Stomach (tissue), 19 donors: ENCODE measurements at places on chromosomes 16 and 17. TPM values are rescaled to one million over a fixed set of nuclear protein-coding genes. Genes with fewer than 3 reads are reported as not detected.

The ITGB3 gene
- total RNA-seq = 21.0 TPM

The ERI2 gene
- total RNA-seq = 49.0 TPM

The IRX6 gene
- not detected for total RNA-seq

The TEKT5 gene
- 22.8 TPM for total RNA-seq

The TNFRSF13B gene
- 0.37 TPM for total RNA-seq

The PIRT gene
- total RNA-seq = under 0.01 TPM

The KRT17 gene
- 3.1 TPM for total RNA-seq

The RUNDC3A gene
- 5.7 TPM for total RNA-seq

The ADCY9 gene
- 15.8 TPM for total RNA-seq

- no peaks in the 10 kb centered on the region for H3K36me3 ChIP-seq
- no peaks in the 10 kb centered on the region for H3K27me3 ChIP-seq
- H3K4me3 ChIP-seq = no peak overlapping the region
- H3K4me1 ChIP-seq = no peaks in the 10 kb centered on the region
- no peak for DNase-seq
- H3K27ac ChIP-seq = no peak overlapping the region
Measured at GRCh38 chr17:31677036-31677435, 182.0 kb downstream of the COPRS start.

DNA sequence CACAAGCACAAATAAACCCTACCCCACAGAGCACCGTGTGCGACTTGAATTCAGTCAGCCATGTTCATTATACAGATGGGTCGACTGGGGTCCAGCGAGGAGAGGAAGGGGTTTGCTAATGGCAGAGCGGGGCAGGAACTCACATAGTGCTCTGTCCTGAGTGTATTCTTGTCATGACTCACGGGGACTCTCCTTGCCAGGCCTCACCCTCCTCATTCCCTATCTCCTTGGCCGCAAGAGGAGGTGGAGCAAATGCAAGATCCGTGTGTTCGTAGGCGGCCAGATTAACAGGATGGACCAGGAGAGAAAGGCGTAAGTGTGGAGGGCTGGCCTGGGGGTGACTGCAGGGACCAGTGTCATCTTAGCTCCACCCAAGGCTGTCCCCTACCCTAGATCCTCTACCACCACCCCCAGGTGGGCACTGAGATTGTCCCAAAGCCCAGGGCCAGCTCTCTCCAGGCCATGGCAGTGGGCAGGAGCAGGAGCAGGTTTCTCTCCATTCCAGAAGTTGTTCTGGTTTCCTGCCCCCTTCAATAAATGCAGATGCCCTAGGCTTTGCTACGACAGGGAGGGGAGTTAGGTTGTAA is 29.4 kb downstream of the SLC12A3 start:
- H3K4me3 ChIP-seq = no peak overlapping the region
- no peak for DNase-seq
- H3K36me3 ChIP-seq = no peaks in the 10 kb centered on the region
- H3K27me3 ChIP-seq = no peaks in the 10 kb centered on the region
- H3K27ac ChIP-seq = no peak overlapping the region

- H3K4me3 ChIP-seq = no peak overlapping the region
- H3K27ac ChIP-seq = no peak overlapping the region
- peak; percentile 13 for DNase-seq
Measured at GRCh38 chr16:82793528-82794245, 166.9 kb downstream of the CDH13 start.

- H3K27me3 ChIP-seq = peaks cover 32% of the 10 kb centered on the region
- H3K4me3 ChIP-seq = no peak overlapping the region
- no peaks in the 10 kb centered on the region for H3K36me3 ChIP-seq
- DNase-seq = peak; percentile 10
Measured at GRCh38 chr16:23025692-23026307, 123.5 kb downstream of the USP31 start.

DNA sequence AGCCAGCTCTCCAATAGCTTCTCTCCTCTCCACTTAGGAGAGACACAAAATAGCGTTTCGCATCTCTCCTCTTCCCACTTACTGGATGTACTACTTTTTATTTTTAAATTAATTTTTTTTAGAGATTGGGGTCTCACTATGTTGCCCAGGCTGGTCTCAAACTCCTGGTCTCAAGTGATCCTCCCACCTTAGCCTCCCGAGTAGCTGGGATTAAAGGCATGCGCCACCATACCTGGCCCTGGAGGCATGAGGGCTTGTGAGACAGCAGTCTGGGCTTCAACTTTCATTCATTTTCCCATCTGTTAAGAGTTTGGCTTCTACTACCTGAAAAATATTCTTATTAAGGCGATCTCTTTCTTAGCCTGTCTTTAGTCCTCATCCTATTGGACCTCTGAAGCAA is 18.3 kb downstream of the SLC7A6OS start:
- no peak overlapping the region for H3K4me3 ChIP-seq
- DNase-seq = no peak
- no peaks in the 10 kb centered on the region for H3K27me3 ChIP-seq
- peaks cover 20% of the 10 kb centered on the region for H3K36me3 ChIP-seq
- H3K4me1 ChIP-seq = peaks cover 8% of the 10 kb centered on the region

DNA sequence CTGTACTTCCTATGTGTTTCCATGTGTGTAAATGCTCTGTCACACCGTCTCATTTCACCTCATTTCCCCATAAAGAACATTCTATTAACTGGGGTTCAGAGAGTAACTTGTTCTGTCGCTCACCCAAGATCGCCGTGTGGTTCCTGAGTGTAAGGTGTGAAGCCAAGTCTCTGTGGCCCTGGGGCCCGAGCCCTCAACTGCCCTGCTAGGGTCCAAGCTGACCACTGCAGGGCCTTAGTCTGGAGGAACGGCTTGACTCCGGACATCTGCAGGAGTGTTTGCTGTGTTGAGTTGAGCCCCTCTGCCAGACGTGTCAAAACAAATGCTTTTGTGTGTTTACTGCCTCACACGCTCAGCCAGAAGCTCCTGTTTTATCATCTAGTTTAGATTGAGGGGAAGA is 244.1 kb downstream of the CCDC182 start:
- no peak overlapping the region for H3K27ac ChIP-seq
- H3K4me3 ChIP-seq = no peak overlapping the region
- no peaks in the 10 kb centered on the region for H3K36me3 ChIP-seq
- DNase-seq = no peak
- H3K27me3 ChIP-seq = no peaks in the 10 kb centered on the region

GRCh38 chr17:12664894-12665262 is 812 bp upstream of the MYOCD start:
- H3K4me3 ChIP-seq = peak overlapping the region; percentile 56
- peaks cover 35% of the 10 kb centered on the region for H3K27me3 ChIP-seq
- H3K36me3 ChIP-seq = no peaks in the 10 kb centered on the region
- H3K4me1 ChIP-seq = peaks cover 15% of the 10 kb centered on the region
- no peak for DNase-seq

DNA sequence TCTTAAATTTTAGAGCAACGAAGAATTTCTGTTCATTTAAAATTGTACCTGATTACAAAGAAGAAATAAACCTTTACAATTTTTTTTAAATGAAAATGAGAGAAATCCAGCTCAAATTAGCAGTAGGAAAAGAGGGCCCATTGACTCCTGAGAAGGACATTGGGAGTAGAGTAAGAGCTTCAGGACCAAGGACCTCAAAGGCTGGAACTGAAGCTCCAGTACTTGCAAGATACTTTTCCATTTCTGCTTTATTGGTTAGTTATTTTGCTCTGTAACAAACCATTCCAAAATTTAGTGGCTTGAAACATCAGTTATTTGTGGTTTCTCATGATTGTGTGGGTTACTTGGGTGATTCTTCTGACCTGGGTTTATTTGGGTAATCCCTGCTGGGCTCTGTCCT is 165.9 kb downstream of the PRKCB start:
- peaks cover 16% of the 10 kb centered on the region for H3K27me3 ChIP-seq
- H3K4me1 ChIP-seq = no peaks in the 10 kb centered on the region
- no peak overlapping the region for H3K27ac ChIP-seq
- H3K36me3 ChIP-seq = no peaks in the 10 kb centered on the region
- H3K4me3 ChIP-seq = no peak overlapping the region
- no peak for DNase-seq

- no peaks in the 10 kb centered on the region for H3K4me1 ChIP-seq
- no peak for DNase-seq
- no peak overlapping the region for H3K27ac ChIP-seq
- H3K36me3 ChIP-seq = peaks cover 26% of the 10 kb centered on the region
Measured at GRCh38 chr16:57667048-57667525, 1.0 kb upstream of the ADGRG3 start.

DNA sequence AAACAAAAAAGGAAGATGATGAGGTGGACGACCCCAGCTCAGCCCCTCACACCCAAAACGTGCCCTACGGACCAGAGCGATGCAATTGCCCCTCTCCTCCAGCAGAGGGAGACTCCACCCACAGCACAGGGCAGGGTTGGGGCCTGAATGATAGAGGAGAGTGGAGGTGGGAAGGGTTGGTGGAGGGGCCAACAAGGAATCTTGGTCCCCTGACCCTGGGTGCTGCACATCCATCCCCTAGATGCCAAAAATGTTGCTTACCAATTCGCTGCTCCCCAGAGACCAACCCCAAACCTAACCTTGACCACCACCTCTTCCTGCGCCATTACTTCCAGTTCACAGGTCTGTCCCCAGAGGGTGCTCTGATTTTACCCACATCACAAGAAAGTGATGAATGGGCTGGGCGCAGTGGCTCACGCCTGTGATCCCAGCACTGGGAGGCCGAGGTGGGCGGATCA is 12.9 kb downstream of the P2RX5 start:
- no peak overlapping the region for H3K4me3 ChIP-seq
- H3K36me3 ChIP-seq = no peaks in the 10 kb centered on the region
- H3K4me1 ChIP-seq = peaks cover 16% of the 10 kb centered on the region

- DNase-seq = peak; percentile 69
- peaks cover 21% of the 10 kb centered on the region for H3K4me1 ChIP-seq
- H3K36me3 ChIP-seq = no peaks in the 10 kb centered on the region
- no peaks in the 10 kb centered on the region for H3K27me3 ChIP-seq
- H3K4me3 ChIP-seq = no peak overlapping the region
- peak overlapping the region; percentile 50 for H3K27ac ChIP-seq
Measured at GRCh38 chr16:74991593-74992403, 6.9 kb upstream of the WDR59 start.

DNA sequence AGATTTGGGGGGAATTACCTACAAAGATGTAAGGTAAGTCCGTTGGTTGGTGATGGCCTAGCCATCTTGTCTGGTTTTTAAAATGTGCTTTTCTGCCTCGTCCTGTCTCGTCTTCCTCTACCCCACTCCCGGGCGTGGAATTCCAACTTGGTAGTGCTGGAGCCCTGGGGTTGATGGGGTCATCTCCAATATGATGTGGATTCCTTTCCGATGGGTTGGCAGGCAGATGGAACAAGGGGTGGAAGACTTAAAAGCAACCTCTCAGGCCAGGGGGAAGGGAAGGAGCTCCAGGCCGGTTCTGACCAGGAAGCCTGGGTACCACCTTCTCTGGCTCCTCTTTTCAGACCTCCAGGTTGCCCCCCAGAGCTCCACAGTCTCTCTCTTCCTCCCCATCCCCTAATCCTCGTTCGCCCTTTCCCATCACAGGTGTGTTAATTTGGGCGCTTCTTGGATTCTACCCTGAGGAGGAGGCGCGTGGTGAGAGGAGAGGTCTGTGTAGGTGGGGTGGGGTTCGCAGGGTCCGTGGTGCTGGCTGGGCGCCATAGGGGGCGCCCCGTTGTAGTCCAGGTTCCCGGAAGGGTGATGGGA is 5.1 kb upstream of the HOXB2 start:
- H3K36me3 ChIP-seq = peaks cover 8% of the 10 kb centered on the region
- H3K4me1 ChIP-seq = peaks cover 8% of the 10 kb centered on the region
- H3K27ac ChIP-seq = peak overlapping the region; percentile 61
- peak overlapping the region; percentile 27 for H3K4me3 ChIP-seq
- DNase-seq = no peak
- H3K27me3 ChIP-seq = peaks cover 95% of the 10 kb centered on the region

- peaks cover 89% of the 10 kb centered on the region for H3K4me1 ChIP-seq
- peak; percentile 63 for DNase-seq
- H3K36me3 ChIP-seq = peaks cover 41% of the 10 kb centered on the region
Measured at GRCh38 chr17:81067391-81067811, 32.5 kb downstream of the BAIAP2 start.

DNA sequence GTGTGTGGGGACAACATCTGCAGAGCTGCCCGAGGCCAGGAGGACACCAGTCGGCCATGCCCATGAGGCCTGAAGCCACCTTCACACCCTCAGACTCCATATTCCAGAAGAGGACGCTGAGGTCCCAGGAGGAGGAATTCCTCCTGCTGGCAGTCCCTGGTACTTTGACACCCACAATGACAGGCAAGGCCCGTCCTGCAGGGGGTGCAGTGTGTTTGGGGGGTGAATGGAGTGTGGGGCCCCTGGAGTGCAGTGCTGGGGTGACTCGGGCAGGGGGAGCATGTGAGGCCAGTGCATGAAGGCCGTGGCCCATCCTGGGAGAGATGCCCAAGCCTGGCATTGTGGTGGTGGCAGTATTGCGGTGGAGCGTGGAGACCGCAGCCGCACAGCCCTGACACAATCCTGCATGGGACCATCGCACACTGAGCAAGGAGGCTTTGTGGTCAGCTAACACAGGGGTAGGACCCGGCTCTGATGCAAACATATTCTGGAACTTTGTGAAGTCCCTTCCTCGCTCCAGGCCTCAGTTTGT is 52.2 kb downstream of the ZDHHC7 start:
- no peaks in the 10 kb centered on the region for H3K36me3 ChIP-seq
- no peaks in the 10 kb centered on the region for H3K27me3 ChIP-seq

- DNase-seq = no peak
- no peak overlapping the region for H3K4me3 ChIP-seq
- no peaks in the 10 kb centered on the region for H3K4me1 ChIP-seq
- no peaks in the 10 kb centered on the region for H3K27me3 ChIP-seq
- H3K36me3 ChIP-seq = no peaks in the 10 kb centered on the region
Measured at GRCh38 chr17:34375426-34375997, 12.5 kb upstream of the CCL1 start.

GRCh38 chr16:88008840-88009239 is 57.6 kb downstream of the BANP start:
- no peaks in the 10 kb centered on the region for H3K27me3 ChIP-seq
- peaks cover 77% of the 10 kb centered on the region for H3K36me3 ChIP-seq
- no peak overlapping the region for H3K4me3 ChIP-seq

DNA sequence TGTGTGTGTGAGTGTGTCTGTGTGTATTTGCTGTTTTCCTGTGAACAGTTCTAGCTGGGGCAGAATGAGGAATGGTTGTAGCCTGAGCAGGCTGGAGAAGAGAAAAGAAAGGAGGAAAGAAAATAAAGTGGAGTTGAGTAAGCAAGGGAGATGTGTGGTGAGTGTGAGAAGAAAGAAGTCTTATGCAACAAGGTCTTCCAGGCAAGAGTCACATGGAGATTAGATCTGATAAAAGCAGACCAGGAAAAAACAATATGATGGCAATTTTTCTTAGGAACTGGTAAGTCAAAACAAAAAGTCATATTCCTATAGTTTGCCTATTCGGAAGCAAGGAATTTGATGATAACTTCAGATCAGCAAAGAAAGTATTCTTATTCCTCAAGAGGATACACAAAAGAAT is 125.0 kb downstream of the HS3ST3A1 start:
- no peaks in the 10 kb centered on the region for H3K36me3 ChIP-seq
- no peaks in the 10 kb centered on the region for H3K4me1 ChIP-seq
- no peak overlapping the region for H3K4me3 ChIP-seq
- H3K27me3 ChIP-seq = no peaks in the 10 kb centered on the region

- no peaks in the 10 kb centered on the region for H3K27me3 ChIP-seq
- DNase-seq = no peak
- H3K27ac ChIP-seq = no peak overlapping the region
- H3K36me3 ChIP-seq = no peaks in the 10 kb centered on the region
- H3K4me3 ChIP-seq = no peak overlapping the region
- H3K4me1 ChIP-seq = peaks cover 24% of the 10 kb centered on the region
Measured at GRCh38 chr17:27488231-27488630, 32.0 kb downstream of the KSR1 start.
